T47D (cell line): ENCODE measurements at places on chromosomes 5 and 9.

DNA sequence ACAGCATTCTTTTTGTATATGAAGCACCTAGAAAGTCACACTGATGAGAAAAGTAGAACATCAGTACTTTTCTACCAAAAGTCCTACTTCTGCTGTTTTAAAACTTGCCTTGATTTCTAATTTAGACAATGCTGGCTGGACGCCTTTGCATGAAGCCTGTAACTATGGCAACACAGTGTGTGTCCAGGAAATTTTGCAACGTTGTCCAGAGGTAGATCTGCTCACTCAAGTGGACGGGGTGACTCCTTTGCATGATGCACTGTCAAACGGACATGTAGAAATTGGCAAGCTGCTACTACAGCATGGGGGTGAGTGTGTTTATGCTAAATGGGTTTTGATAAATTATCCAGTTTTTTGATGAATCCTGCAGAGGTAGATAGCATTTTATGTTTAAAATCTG is 73.5 kb downstream of the SLF1 start:
- DNase-seq = no peak

DNA sequence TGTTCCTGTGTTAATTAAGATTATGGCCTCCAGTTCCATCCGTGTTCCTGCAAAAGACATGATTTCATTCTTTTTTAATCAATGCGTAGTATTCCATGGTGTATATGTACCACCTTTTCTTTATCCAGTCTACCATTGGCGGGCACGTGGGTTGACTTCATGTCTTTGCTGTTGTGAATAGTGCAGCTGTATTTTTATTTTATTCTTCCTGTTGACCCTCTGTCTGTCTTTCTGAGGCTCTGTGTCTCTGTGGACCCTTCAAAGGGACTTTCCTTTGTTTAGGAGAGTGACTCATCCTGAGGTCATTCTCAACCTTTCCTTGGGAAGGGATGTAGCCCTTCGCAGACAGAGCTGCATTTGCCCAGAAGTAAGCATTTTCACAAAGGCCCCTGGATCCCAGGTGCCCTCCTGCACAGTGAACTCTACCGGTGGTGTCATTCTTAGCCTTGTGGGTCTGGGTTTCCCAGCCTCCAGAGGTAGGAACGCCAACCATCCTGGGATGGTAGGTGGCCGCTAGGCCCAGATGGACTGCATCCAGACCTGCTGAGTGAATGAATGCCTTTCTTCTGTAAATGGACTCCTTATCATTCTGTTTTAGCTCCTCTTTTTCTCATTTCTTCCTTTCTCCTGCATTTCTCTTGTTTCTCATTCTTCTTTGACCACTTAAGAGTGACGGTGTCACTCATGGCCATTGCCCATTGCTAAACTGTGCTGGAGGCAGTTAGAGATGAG is 22.4 kb downstream of the TRIO start:
- no peak for DNase-seq

DNA sequence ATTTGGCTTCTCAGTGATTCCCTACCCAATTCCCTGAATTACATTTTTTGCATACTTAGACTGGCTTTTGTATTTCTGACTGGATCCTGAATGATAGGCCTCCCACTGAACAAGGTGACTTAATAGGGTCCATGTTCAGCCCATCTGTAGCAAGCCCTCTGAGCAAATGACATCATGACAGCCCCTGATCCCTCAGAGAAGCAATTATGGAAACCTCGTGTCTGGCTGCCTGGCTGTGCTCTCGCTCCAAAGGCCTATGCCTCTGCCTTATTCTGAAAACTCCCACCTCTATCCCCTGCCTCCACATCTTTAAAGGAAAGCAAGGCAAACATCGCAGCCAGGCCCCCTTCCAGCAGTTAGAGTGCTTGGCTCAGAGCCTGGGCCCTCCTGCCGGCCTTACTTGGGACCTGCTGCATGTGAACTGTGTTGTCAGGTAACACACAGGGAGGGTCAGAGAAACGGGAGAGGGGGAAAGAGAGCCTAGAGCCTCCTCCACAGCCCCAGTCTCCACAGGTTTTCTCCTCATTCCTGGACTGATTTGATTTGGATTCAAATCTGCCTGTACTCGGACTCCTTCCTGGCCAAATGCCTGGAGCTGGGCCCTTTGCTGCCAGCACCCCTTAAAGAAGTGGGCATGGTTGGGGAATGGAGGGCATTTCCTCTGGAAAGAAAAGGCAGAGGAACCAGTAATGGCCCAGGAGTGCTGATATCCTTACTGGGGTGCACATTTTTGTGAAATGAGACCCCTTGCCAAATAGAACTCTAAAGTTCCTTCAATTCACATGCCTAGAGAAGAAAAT is 3.8 kb downstream of the DCANP1 start:
- DNase-seq = no peak

GRCh38 chr5:107831612-107832395 is 161.1 kb upstream of the EFNA5 start:
- DNase-seq = no peak

DNA sequence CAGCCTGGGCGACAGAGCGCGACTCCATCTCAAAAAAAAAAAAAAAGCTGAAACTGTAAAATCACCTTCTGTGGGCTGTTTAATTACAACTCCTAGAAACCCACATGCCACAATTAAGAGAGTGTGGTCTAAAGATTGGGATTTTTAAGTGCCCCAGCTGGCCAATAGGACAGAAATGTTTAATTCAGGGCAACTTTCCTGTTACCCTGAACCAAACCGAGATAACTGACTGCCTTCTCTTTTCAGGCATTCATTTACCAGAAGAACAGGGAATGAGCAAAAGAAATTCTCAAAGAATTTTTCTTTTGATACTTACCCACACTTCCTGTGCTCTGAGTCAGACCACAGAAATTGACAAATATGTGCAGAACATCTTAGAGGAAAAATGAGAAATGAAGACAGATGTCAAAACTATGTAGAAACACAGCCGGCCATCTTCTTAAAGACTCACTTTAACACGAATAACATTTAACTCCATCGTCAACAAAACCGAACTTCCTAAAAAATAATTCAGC is 221.3 kb upstream of the DAPK1 start:
- DNase-seq = no peak

GRCh38 chr9:4069457-4070153 is 230.3 kb downstream of the GLIS3 start:
- no peak for DNase-seq

DNA sequence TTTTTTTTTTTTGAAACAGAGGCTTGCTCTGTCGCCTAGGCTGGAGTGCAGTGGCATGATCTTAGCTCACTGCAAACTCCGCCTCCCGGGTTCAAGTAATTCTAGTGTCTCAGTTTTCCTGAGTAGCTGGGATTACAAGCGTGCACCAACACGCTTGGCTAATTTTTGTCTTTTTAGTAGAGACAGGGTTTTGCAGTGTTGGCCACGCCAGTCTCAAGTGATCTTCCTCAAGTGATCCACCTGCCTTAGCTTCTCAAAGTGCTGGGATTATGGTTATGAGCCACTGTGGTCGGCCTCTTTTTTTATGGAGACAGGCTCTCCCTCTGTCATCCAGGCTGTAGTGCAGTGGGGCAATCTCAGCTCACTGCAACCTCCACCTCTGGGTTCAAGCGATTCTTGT is 82.9 kb downstream of the RAB24 start:
- DNase-seq = no peak

DNA sequence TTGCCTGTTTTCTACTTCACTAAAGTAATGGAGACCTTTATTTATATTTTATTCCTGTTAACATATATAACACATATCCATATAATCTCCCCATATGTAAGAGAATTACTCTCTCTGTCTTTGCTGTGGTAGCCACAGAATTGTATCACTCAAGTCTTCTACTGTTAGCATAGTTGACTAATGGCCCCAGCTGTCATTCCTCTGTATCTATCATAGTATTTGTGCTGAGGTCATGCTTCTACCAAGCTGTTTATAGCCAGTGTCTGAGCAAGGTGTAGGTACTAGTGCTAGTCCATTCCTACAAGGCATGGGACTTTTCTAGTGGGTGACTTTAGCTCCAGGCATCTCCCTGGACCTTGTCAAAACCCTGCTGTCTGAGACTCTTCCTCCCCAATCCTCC is 244.1 kb downstream of the KIAA0825 start:
- DNase-seq = no peak

- no peak for DNase-seq
Observed at GRCh38 chr5:51488803-51489642, 105.8 kb downstream of the ISL1 start.

GRCh38 chr5:159807586-159807985 is 108.7 kb upstream of the ADRA1B start:
- no peak for DNase-seq
